ENCODE measurements at places on chromosomes 11 and 22.

- no peak for DNase-seq
Observed at GRCh38 chr11:19696073-19696472, 16.6 kb upstream of the NAV2 start.

- no peak for DNase-seq
Observed at GRCh38 chr22:50724616-50725015, 13.4 kb upstream of the ACR start.

DNA sequence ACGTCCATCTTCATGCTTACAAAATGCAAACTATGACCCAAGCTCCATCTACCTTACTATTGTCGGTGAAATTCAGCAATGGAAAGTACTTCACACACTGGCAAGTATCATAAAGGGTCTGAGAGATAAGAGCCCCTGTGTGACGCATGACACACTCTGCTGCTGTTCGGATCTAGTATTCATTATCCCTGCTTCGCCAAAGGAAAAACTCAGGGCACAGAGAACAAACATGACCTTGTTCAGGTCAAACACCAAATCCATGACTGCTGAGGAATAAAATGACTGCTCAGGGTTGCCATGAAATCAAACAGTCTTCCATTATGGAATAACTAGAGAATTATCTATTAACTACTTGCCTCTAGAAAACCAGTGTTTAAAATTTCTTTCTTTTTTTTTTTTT, 73.0 kb downstream of the MICAL3 start:
- no peak for DNase-seq

DNA sequence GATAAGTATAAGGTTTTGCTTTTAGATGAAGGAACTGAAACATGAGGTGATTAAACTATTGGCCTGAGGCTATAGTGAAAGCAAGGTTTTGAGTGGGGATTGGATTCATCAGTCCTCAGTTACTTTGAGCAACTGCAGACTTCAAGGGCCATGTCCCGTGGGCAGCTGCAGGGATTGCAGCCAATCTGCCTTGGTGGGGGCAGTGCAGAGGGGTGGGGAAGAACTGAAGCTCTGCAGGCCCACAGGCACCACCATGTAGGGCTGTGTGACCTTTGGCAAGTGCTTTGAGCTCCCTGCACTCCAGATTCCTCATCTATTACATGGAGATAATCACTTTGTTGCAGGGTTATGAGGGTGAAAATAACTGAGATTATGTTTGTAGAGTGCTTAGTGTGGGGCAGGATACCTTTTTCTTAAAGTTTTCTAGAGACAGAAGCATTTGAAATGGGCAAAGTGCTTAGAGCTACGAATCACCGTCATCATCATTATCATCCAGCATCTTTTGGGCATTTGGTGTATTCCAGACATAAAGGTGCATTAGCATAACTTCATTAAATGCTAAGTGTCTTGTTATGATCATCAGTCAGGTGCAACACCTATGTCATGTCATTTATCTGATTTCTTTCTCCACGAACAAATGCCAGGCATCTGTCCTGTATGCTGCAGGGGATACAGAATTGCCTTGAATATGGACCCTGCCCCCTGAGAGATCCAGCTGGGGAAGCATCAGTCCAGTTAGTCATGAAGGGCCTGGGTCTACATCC, 72.1 kb upstream of the TENM4 start:
- DNase-seq, result no peak

DNA sequence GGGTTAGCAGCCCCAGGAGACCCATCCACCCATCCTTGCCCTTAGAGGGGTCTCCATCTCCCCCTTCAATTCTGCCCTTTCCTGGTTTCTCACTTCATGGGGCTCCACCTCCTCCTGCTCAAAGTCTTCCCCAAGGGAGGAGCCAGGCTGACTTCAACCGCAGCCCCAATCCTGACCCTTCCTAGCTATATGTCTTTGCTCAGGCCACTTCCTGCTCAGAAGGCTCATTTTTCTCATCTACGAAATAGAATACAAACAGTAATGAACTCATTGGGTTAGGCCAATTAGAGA, 24.5 kb downstream of the POU2AF1 start:
- no peak for DNase-seq

GRCh38 chr11:123020968-123021367, 39.3 kb upstream of the BSX start:
- no peak for DNase-seq

DNA sequence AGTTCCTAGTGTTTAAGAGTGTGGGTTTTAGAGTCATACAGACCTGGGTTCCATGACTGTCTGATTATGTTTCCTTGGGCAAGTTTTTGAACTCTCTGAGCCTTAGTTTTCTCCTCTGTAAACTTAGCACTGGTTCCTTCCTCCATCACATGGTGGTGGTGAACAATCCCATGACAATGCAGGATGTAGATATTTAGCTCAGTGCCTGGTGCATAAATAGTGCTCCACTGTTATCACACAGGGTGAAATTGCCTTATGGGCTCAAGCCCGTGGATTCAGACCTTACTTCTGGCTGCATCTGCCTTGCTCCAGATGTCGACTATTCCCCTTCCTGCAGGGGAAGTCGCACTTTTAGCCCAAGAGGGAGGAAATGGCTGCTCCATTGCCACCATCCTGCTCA, 62.7 kb downstream of the LDLRAD3 start:
- DNase-seq, result no peak

GRCh38 chr22:36687516-36687915, 16.0 kb downstream of the CACNG2 start:
- no peak for DNase-seq

- no peak for DNase-seq
Observed at GRCh38 chr22:40446203-40446602, 75.8 kb downstream of the SGSM3 start.

DNA sequence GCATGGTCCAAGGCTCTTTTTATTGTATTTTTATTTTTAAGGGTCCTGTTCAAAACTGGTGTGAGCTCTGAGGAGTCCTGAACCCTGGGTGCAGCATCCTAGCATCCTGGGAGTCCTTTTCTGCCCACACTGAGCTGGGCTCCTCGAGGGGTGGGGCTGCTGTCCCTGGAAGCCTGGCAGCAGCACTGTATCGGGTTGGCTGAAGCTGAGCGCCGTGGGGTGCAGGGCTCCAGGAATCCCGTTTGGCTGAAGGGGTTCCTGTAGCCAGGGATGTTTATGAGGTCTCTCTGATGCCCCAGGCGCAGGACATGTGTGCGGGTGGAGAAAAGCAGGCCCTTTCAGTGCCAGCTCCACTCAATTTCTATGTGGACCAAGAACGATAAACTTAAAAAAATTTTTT, 95.4 kb downstream of the MPPED1 start:
- DNase-seq, result no peak

DNA sequence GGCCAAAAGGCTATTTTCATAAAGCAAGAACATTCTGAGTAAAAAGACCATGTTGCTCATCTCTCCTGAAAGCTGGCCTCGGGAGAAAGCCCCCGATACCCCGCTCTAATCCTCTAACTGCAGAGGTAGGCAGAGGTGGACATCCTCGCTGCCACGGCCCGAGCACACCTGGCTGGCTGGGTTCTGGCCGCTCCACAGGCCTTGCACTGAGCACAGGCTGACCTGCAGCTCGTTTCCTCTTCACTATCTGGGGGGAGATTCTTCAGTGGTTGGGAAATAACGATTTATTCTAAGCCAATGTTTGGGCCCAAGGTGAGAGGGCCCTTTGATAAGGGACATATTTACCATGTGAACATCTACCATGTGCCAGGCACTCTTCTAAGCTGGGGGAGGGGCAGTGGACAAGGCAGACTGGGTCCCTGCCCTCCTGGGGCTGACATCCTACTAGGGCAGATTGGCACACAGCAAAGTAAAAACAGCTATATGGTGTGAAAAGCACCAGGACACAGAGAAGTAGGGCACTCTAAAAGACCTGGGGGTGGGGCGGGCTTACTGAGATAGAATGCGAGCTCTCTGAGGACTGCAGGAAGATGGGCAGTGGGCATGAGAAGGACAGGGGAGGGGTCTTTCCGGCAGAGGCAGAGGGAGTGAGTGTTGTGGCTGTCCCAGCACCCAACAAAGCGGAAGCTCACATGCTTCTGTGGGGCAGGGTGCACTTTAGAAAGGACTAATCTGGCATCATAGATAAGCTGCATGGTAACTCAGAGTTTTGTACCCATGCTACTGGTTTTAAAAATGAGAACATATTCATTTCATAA, 65.5 kb upstream of the ARFGAP3 start:
- DNase-seq, result no peak
